ENCODE measurements at places on chromosomes 11 and 22.

DNA sequence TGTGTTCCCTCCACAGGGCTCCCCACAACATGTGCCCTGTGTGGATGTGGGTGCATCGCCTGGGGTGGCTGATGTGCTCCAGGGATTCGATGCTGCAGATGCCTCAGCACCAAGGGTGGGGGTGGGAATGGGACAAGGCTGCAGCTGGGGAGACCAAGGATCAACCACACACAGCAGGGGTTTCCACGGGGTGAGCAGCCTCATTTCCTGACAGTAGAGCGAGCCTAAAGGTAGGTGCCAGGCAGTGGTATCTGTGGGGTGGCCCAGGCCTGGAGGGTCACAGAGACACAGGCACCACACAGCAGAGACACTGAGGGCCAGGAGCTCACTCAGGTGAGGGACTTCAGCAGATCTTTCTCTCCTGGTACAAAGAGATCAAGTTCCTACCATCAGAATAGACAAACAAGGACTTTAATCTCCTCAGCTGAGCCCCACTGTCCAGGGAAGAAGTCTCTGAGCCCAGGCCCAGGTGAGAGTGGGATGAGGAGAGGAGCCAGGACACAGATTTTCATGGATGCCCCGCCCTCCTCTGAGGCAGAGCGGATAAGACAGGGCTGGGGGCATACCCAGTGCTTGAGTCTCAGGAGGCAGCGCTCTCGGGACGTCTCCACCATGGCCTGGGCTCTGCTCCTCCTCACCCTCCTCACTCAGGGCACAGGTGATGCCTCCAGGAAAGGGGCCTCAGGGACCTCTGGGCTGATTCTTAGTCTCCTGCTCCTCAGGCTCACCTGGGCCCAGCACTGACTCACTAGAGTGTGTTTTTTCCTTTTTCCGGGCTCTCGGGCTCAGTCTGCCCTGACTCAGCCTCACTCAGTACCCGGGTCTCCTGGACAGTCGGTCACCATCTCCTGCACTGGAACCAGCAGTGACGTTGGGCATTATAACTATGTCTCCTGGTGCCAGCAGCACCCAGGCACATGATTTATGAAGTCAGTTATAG lies 19.7 kb downstream of the GGTLC2 start:
- no peak for DNase-seq

GRCh38 chr22:20807315-20807752 lies 33.4 kb downstream of the SERPIND1 start:
- DNase-seq, result peak; percentile 95

- no peak for DNase-seq
Measured at GRCh38 chr11:126189109-126189929, 22.1 kb downstream of the RPUSD4 start.

- DNase-seq, result no peak
Measured at GRCh38 chr22:50723991-50724390, 14.0 kb upstream of the ACR start.

DNA sequence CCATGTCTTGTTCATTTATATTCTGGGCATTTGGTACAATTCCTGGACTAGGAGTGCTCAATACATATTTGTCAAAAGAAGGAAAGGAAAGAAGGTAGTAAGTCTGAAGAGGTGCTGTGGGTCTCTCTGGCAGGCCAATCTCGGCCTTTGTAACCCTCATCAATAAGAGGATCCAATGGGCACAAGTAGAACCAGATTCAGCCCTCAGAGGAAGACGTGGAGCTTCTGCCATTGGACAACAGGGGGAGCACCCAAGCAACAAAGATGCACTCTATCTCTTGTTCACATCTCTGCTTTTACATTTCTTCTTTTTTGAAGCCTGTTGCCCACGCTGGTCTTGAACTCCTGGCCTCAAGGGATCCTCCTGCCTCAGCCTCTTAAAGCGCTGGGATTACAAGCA lies 2.2 kb upstream of the VPS11 start:
- peak; percentile 52 for DNase-seq

DNA sequence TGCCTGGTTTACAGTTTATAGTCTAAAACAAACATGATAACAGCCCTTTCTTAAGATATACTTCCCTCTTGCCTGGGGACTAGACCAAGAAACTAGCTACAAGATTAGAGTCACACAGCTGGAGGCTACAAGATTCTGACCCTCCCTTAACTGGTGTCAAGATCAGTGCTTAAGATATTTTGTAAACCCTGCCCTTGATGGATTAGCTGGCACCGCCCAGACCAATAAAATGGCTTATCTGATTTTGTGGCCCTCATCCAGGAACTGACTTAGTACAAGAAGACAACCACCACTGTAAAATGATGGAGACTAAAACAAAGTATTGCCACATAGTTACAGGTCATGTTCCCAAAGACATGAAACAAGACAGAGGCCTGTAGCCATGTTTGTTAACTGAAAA lies 53.4 kb downstream of the FAM181B start:
- no peak for DNase-seq

DNA sequence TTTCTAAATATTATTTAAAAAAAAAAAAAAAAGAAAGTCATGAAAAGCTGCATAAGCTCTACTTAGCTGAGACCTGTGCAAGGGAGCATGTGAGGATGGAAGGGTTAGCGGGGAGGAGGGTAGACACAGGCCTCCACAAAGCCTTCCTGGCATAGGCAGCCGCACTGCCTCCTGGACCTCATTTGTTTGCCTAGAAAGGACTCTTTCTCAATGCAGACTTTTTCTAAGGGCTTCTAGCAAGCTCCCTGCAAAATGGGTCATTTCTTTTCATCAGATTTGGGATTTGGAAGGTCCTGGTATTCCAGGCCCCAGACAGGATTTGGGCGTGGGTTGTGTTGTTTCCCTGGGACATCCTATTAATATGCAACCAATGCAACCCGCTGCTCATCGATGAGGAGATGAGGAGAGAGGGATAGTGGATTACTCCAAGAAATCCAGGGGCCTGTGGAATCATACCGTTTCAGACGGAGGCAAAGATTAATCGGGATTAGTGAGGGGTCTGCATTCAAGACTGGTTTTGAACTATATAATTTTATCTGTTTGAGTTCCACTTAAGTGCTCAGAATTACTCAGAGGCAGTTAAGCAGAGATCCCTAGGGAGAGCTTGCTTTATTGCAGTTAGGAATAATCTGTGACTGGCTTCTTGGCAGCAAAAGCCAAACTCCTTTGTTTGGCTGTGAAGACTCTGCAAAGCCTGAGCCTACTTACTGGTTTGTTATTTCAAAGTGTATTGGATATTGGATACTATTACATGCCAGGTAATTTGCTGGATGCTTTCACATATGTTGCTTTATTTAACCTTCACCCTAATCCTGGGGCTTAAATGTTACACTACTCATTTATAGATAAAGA lies 106.9 kb upstream of the NAV2 start:
- DNase-seq, result no peak

DNA sequence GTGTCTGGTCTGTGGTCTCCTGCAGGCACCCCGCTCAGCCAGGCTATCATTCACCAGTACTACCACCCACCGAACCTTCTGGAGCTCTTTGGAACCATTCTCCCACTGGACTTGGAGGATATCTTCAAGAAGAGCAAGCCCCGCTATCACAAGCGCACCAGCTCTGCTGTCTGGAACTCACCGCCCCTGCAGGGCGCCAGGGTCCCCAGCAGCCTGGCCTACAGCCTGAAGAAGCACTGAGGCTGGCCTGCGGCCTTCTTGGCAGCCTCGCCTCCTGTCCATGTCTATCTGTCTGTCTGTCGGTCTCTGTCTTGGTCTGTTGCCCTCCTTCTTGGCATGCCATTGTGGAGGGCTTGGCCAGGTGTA lies 27.9 kb downstream of the INCENP start:
- DNase-seq, result no peak

GRCh38 chr11:12106501-12106900 lies 3.9 kb upstream of the MICAL2 start:
- no peak for DNase-seq

GRCh38 chr22:20114506-20115475 lies 1.1 kb upstream of the RANBP1 start:
- no peak for DNase-seq

DNA sequence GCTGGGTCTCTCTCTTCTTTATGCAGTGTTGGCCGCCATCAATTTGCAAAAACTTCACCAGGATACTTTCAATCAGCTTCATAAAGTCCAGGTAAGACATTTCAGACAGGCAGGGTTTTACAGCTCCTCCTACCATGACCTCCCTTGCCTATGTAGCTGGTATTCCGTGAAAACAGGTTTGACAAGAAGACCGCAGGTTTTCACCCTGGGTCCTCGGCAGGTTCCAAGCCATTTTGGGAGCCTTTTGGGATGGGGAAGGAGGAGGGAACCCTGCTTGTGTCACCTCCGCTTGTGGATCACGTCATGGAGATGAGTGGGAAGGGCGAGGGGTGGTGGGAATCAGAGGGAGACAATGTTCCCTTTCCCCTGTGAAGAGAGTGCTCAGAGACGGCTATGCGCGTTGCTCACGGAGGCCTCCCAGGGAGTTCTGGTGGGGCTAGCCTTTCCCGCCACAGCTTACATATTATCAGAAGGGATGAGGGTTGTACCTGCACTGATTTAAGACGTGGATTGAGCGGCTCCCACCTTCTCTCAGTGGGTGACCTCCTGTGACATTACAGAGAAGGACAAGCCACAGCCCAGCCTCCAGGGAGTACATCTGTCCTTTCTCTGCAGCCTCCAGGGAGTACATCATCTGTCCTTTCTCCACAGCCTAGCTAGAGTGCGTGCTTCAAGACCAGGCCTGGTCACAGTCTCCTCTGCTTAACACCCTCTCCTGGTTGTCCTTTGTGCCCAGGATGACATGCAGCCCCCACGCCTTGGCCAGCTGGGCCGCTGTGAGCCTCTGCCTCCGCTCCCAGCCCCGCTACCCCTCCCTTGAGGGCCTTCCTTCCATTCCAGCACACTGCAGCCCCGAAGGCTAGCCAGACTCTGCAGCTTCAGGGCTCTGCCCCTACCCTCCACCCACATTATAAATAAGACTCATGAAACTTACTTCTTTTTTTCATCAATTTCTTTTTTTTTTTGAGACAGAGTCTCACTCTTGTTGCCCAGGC lies 17.2 kb downstream of the GLB1L3 start:
- no peak for DNase-seq

DNA sequence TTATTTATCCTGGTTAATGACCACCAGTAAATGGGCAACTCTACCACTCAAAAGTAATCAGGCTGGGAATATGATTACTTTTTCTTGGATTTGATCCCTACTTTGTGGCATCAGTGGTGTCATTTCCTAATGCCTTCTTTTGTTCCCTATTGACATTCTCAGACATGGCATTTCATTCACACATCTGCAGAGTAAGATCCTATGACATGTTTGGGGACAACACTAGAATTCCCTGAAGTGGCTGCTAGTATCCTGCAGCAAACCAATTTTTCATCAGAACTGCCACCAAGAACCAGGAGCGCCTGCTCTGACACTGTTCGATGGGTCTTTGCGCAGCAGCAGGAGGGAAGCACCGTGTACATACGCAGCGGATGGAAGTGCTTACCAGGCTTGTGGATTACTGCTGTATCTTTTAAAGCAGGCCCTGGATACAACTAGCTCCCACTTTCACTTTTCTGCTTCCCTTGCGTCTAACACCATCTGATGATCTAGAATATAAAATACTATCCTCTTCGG lies 97.7 kb downstream of the LARGE2 start:
- DNase-seq, result no peak

GRCh38 chr22:50361222-50361621 lies 18.1 kb downstream of the PPP6R2 start:
- no peak for DNase-seq

DNA sequence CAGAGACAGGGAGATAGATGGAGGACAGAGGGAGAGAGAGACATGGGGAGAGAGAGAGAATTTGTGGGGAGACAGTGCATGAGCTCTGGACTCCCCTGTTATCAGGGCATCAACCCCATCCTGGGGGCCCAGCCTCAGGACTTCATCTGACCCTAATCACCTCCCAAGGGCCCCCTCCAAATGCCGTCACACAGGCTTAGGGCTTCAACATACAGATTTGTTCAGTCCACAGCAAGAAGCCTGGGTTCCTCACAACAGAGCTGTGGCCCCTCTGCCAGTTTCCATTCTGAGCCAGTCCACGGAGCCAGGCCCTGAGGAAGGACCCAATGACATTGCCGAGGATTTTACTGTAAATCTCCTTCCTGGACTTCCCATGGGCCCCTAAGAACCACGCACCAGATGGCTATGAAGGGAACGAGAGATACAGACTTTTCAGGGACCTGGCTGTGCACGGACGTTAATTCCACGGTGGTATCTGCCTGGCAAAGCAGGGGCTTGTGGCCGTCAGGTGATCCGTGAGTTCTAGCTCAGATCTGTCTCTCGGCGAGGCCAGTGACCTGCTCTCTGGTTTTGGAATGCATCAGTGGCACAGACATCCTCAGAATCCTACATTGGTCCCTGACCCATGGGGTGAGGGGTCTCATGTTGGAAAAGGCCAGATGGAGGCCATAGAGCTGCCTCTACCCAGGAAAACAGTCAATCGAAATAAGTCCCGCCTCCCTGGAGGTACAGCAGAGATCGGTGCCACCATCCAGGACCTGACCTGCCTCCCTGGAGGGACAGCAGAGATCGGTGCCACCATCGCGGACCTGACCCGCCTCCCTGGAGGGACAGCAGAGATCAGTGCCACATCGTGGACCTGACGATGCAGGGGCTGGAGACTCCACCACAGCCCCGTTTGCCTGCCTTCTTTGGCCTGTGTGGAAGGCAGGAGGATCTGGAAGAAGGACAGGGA lies 8.7 kb upstream of the B4GALNT4 start:
- no peak for DNase-seq

DNA sequence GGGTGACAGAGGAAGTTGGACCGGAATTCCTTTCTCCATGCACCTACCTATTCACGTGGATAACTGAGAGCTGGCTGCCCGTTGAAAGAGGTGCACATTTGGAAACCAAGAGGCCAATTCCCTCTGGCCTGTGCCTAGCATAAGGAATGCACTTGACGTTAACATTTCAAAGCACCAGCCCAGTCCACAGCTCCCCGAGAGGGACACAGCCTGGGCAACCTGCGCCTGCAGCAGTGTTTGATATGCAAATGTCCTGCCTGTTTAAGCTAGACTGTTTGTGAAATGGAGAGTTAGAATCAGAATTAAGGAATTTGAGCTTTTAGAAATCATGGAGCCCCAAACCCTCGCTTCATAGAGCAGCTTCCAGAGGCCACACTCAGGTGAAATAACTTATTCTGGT lies 126.1 kb downstream of the DSCAML1 start:
- no peak for DNase-seq

GRCh38 chr22:37680191-37680851 lies 4.9 kb downstream of the LGALS1 start:
- no peak for DNase-seq

DNA sequence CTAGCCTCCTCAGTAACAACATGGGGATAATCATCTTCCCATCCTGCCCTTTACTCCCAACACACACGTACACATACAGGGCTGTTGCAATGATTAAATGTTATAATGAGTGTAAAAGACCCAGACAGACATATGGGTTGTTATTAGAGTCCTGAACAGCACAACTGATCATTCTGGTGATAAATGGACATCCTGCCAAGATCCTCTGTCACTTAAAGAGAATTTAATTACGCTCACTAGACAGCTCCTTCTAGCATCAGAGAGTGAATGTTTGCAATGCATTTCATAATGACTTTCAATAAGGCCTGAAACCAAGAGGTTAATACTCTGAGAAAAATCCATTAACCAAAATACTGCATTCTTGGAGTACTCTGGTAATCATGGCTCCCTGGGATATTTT lies 115.8 kb downstream of the KCNC1 start:
- DNase-seq, result no peak

All from foreskin melanocyte (primary cell).